ENCODE measurements at places on chromosomes 11 and 22. TPM values are rescaled to one million over a fixed set of nuclear protein-coding genes. Genes with fewer than 3 reads are reported as not detected.

GRCh38 chr11:112588252-112588694 lies 327.6 kb upstream of the PLET1 start:
- no peaks in the 10 kb centered on the region for H3K36me3 ChIP-seq
- no peak overlapping the region for H3K27ac ChIP-seq
- H3K4me3 ChIP-seq, result no peak overlapping the region
- peak; percentile 2 for DNase-seq
- peaks cover 5% of the 10 kb centered on the region for H3K4me1 ChIP-seq

DNA sequence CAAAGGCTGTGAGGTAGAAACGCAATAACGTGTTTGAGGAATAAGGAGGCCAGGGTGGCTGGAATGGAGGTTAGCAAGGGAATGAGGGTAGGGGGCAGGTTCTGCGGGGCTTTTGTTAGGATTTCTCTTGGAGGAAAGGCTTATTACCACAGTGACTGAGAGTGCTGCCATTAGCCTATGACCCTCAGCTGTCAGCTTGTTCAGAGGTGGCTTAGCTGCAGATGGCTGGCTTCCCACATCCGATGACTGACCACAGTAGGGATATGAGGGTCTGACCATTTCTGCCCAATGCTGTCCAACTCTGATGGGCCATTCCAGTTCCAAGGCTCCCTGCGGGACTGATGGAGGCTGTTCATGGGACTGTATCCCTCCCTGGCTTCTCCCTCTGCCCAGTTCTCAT lies 181.8 kb downstream of the MIAT start:
- H3K4me3 ChIP-seq, result no peak overlapping the region
- no peak for DNase-seq
- no peaks in the 10 kb centered on the region for H3K36me3 ChIP-seq
- H3K27ac ChIP-seq, result no peak overlapping the region
- no peaks in the 10 kb centered on the region for H3K27me3 ChIP-seq

DNA sequence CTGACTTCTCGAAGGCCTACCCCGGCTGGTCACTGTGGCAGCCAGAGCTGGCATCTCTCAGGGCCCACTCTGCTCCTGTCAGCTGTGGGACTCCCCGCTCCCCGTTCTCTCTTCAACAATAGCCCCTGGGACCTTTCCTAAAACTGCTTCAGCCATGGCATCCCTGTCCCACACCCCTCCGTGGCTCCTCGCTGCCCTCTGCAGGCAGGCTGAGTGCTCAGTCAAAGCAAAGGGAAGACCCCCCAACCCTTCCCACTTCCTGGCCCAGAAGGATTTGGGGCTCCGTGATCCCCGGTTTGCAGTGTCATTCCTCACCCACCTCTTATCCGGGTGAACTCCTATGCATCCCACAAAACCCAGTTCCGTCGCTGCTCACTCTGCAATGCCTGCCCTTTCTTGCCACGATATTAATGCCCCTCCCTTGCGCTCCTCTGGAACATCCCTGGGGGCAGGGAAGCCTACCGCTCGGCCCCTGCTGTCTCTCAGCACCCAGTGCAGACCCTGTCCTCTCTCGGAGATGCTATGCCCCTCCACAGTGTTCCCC lies 1.6 kb upstream of the TH start:
- H3K27me3 ChIP-seq, result peaks cover 6% of the 10 kb centered on the region
- no peak overlapping the region for H3K27ac ChIP-seq
- H3K36me3 ChIP-seq, result no peaks in the 10 kb centered on the region

GRCh38 chr22:49553518-49554295 lies 274.0 kb downstream of the BRD1 start:
- H3K27ac ChIP-seq, result no peak overlapping the region
- H3K27me3 ChIP-seq, result no peaks in the 10 kb centered on the region
- no peaks in the 10 kb centered on the region for H3K36me3 ChIP-seq
- no peak overlapping the region for H3K4me3 ChIP-seq

DNA sequence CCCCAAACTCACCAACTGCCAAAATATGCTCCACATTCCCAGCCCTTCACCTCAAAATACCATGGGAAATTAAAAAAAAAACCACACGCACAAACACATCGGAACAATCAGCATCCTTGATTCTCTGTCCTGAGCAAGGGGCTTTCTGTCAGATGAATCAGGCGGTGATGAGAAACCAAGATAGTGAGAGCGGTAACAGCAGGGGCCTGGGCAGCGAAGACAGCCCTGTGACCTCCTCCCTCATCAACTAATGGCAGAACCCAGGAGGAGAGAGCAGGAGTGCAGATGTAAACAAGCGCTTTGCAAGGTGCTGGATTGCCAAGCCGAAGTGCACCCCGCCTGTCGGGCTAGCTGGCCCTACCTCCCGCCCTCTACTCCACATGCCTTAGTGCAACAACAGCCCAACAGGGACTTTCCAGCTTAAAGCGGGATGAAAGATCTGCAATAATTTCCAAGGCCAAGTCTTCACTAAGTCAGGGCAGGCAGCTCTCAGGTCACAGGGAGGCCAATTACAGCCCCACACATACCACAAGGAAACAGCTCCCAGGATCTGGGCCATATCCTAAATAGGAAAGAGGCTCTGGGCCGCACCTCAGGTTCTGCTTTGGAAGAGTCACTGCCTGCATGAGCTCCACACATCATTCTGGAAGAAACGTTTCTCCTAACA lies 72.2 kb upstream of the BID start:
- H3K27ac ChIP-seq, result peak overlapping the region; percentile 89
- H3K4me1 ChIP-seq, result peaks cover 50% of the 10 kb centered on the region
- no peak overlapping the region for H3K4me3 ChIP-seq
- DNase-seq, result no peak
- no peaks in the 10 kb centered on the region for H3K27me3 ChIP-seq
- no peaks in the 10 kb centered on the region for H3K36me3 ChIP-seq

- no peaks in the 10 kb centered on the region for H3K4me1 ChIP-seq
- H3K36me3 ChIP-seq, result no peaks in the 10 kb centered on the region
- H3K27me3 ChIP-seq, result no peaks in the 10 kb centered on the region
- DNase-seq, result no peak
- H3K27ac ChIP-seq, result peak overlapping the region; percentile 31
Observed at GRCh38 chr11:9703280-9703679, 39.4 kb downstream of the SWAP70 start.

The TMEM121B gene
- total RNA-seq, result 0.12 TPM

The OR52H1 gene
- not detected for total RNA-seq
